ENCODE measurements at places on chromosomes 3 and 15.

DNA sequence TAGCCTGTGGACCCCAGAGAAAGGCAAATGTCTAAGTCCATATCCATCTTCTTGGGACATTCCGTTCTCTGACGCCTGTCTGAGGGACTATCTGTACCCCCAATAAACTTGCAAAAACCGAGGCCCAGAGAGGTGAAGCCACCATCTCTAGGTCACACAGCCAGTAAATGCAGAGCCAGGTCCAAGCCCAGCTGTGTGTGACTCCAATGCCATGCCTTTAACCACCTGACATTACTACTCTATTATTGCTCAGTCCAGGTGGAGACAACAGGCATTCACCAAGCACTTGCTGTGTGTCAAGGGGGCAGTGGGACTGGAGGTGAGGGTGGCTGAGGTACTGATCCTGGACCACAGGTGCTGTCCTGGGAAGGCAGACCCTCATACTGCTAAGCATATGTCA, 25.4 kb downstream of the CYP8B1 start:
- no peak for DNase-seq

DNA sequence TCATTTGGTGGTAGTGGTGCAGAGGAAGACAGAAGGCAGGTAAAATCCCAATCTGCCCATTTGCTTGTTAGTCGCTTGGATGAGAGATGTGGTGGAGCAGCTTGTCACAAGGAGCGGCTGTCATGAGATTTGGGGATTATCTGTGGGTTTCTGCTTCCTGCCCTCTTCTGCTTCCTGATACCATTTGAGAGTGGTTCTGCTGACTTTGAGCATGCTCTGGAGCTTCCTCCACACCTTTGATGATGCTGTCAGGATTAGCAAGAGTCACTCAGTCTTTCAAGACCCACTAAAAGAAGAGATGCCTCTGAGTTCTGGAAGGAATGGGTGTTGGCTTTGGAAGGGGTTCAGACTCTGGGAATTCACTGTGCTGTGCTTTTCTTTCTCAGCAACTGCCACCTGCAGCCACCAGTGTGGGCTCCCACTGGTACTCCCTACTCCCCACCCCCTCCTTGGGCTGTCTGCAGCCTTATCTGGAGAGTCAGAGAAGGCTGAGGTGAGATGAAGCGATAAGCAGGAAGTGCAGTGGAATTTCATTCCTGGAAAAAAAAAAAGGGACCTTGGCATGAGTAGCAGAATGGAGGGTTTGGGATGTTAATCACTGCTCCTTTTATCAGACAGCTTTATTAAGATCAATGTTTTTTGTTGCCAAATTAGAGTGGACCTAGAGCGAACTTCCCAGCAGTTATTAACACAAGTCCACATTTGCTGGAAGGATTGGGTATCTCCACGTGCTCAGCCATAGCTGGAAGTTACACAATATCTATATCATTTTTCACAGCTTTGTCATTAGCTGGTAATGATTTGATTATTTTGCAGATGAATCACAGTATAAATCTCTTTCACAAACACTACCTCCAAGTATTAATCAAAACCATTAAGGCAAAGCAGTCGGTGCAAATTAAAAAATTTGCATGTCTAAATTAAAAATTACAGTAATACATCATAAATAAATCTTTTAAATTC, 233.0 kb upstream of the SATB1 start:
- no peak for DNase-seq

DNA sequence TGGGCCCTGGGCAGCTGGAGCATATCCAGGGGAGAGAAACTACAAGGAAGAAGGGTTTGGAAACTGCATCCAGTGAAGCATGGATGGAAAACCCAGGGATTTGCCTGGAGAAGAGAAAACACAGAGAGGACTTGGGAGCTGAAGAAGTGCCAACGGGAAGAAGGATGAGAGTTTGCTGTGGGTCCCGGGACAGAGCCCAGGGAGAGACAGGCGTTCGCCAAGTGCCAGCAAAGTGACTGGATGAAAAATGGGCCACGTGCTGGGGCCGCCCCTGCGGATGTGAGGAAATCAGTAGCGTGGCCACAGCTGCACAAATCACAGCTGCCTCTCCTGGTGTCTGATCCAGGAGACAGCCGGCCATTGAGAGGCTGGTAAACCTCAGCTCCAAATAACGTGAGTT, 70.4 kb downstream of the HES1 start:
- no peak for DNase-seq

DNA sequence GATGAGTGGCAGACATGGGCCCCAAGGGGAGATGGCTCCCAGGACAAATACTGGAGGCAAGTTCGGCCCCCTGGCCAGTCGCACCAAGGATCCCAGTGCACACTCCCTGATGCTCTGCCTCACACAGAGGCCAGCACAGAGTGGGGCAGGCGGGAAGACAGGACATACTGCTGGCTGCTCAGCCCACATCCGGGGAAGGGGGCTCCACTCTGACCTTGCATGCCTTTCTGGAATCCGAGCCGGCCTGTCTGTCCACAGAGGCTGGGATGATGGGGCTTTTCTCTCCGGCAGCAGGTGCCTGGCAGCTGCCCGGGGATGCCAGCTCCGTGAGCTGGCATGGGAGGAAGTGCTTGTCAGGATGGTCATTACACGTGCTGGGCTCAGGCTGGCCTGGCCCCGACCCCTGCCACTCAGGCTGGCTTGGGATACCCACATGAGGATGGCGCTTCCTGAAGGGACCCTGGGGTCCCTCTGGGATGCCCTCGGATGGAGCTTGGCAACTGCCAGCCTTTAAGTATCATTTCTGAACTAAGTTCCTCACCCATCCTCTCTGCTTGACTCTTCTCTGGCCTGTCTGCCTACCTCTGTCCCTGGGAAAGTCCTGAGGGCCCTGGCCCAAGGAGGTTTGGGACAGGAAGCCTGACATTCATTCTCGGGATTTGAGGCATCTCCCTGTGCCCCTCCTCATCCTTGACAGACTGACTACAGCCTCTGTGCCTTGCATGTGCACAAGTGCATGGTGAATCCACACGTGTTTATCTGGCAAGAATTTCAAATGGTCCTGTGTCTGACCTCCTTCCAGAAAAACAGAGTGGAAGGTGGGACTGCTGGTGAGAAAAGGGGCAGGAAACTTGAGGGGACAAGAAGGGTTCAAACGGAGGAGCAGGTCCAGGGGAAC, 46.5 kb downstream of the EXOG start:
- no peak for DNase-seq

DNA sequence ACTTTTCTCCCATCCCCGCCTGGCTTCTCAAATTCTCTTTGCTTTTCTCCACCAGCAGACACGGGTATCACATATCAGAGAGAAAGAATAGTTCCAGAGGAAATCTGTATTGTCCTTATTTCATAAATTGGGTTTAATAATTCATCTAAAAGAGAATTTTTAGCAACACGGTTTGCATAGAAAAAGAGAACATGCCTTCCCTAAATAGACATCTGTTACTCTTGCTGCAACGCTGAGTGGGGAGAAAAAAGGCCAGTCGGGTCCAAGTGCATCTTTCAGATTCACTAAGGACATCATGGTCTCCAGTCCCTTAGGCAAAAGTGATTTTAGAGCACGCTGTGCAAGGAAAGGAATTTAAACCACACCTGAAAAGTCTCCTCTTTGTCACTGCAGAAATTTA, 201.3 kb downstream of the ABHD5 start:
- DNase-seq: no peak

- no peak for DNase-seq
Measured at GRCh38 chr3:128681369-128681829, 30.8 kb upstream of the RPN1 start.

DNA sequence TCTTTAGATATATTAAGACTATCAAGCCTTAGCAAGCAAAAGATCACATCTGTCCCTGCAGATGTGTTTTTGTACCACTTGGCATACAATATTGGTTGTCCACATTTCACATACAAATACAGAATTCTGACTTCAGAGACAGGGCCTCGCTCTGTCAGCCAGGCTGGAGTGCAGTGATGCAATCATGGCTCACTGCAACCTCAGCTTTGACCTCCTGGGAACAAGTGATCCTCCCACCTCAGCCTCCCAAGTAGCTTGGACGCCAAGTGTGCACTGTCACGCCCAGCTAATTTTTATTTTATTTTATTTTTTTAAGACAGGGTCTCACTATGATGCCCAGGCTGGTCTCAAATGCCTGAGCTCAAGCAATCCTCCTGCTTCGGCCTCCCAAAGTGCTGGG, 53.0 kb upstream of the ACTL6A start:
- DNase-seq: no peak

DNA sequence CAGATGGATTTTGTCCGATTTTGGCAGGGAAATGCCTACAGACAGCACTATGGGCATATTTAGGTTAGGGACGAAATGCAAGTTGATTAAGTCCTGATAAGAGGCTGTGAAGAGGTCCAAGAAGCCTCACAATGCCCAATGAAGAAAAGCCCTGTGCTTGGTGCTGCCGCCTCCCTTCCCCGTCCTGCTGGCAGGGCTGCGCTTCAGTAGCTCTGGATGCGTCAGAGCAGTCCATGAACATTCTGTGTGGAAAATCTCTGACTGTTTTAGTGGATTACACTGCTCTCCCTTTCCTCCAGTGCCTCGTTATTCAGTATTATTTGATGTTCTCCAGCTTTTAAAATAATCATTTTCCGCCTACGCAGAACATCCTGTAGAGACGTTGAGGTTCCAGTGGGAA, 39.6 kb downstream of the MLH1 start:
- no peak for DNase-seq

DNA sequence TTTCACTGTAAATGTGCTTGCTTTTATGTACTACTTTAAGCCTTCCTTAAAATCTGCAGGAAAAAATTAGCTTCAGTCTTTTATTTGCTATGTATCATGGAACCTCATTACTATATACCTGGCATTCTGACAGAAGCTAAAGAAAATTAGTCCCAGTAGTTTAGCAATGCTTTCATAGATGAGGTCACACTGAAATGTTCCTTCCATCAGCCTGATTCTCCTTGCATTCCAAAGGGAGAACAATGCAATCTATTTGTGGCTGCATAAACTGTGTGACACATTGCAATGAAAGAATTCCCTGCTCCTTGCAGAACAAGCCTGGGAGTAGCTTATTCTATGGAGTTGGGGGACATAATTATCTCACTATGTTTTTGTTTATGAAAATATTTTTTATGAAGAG, 691.5 kb upstream of the ARPP21 start:
- no peak for DNase-seq

DNA sequence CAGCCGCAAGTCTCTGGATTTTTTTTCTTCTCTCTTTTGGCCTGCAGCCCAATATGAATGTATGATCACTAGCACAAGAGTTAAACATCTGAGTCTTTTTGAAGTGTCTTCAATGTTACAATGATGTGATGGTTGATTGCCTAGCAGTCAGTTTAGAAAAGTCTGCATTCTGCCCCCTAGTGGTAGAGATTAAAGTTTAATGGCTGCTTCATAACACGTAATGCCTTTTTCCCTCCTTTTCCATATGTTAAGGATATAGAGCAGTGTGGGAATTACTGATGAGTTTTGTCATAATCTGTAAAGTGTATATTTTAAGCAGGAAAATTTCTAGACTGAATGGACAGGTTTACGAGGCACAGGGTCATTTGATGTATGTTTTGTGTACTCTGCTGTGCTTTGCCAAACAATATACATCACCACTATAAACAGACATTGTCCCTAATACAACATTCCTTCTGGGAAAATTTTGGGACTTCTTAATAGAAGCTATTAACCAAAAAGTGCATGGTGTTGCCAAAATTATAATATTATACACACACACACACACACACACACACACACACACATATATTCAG, 1038.5 kb upstream of the NR2F2 start:
- no peak for DNase-seq

- no peak for DNase-seq
Measured at GRCh38 chr3:172100482-172100881, 61.1 kb downstream of the FNDC3B start.

DNA sequence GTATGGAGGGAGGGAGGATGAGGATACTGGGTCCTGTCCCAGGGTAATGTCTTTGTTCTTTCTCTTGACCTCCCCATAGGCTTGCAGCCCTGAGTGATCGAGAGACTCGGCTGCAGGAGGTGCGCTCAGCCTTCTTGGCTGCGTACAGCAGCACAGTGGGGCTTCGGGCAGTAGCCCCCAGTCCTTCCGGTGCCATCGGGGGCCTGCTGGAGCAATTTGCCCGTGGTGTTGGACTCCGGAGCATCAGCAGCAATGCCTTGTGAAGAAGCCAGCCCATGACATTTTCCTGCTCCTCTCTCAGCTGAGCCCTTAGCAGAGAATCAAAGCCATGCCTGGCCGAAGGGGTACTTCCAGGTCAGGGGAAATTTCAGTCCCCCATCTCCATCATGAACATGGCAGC, 1.9 kb upstream of the CPNE9 start:
- DNase-seq: no peak

DNA sequence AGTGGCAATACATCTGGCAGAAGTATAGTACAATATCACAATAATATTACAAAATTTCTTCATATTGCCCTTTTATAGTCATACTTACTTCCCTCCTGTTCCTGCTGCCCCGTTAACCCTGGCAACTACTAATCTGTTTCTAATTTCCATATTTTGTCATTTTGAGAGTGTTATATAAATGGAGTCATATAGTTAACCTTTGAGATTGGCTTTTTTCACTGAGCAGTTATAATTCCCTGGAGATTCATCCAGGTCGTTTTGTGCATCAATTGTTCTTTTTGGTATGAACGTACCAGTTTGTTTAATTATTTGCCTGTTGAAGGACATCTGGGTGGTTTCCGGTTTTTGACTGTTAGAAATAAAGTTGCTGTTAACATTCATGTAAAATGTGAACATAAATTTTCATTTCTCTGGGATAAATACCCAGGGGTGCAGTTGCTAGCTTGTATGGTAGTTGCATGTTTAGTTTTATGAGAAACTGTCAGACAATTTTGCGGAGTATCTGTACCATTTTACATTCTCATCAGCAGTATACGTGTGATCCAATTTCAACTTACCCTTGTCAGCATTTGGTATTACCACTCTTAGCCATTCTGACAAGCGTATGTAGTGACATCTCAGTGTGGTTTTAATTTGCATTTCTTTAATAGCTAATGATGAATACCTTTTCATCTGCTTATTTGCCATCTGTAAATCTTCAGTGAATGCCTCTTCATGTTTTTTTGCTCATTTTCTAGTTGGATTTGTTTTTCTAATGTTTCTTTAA, 32.2 kb upstream of the IL20RB start:
- no peak for DNase-seq

GRCh38 chr3:125185805-125186204, 26.7 kb downstream of the SLC12A8 start:
- DNase-seq: no peak

DNA sequence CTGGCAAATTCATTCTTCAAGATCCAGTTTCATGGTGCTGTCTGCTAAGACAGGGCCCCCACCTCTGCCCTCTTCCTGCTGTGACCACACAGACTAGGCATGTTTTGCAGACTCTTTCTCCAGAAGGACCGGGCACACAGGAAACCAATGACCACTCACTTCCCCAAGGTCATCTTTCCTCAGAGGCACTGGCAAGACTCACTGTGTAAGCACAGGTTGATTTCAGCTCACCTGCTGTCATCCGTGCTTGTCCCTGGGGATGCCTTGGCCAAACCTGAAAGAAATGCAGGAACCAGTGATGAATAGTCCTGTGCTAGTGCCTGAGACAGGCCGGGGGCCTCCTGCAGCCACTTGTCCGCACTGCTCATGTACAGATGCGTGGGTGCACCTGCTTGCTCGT, 33.5 kb downstream of the ALS2CL start:
- DNase-seq: no peak
